IPS DF 6.9 (cell line): ENCODE measurements at places on chromosomes 12 and 14.

GRCh38 chr12:5478081-5478706 is 46.3 kb downstream of the NTF3 start:
- no peaks in the 10 kb centered on the region for H3K27me3 ChIP-seq
- 0 out of 2 replicates have a peak, but pooled peaks cover 1% of the 10 kb centered on the region for H3K4me1 ChIP-seq
- no peak overlapping the region for H3K4me3 ChIP-seq
- no peaks in the 10 kb centered on the region for H3K36me3 ChIP-seq
- H3K27ac ChIP-seq, result no peak overlapping the region
- no peak for DNase-seq

DNA sequence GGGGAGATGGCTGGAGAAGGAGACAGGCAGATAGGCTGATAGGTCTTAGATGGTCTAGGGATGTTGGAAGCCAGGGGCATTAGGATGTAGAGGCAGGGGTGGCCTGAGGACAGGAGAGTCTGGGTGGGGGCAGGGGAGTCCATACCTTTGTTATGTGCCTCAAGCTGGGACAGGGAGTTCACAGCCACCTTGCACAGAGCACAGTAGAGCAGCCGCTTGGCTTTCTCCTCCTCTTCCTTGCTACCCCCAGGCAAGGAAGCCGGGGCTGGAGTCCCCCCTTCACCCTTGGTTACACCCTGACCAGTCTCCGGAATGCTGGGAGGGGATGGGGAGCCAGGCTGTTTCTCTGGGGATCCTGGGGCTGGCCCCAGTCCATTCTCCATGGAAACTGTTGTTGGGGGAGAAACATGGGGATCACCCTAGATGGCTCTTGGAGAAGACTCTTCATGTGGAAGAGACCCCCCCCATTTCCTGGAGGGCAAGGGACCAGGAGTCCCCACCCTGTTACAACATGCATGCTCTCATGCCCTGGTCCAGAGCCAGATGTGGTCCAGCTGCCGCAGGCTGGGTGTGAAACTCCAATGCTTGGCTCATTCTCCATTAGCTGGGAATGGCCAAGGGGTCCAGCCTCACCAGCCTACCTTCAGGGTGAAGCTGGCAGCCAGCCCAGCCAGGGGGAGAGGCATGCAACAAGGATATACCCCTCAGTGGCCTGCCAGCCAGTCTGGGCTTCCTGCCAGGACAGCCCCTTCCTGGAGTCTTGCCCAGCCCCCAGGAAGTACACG is 7.2 kb upstream of the GPR84 start:
- H3K36me3 ChIP-seq, result 0 out of 2 replicates have a peak, but pooled peaks cover 4% of the 10 kb centered on the region
- H3K4me3 ChIP-seq, result no peak overlapping the region
- H3K27me3 ChIP-seq, result peaks cover 2% of the 10 kb centered on the region; the same call in 1 of the 2 replicates

GRCh38 chr12:57613427-57614109 is 2.3 kb downstream of the ARHGEF25 start:
- no peaks in the 10 kb centered on the region for H3K36me3 ChIP-seq
- H3K27me3 ChIP-seq, result peaks cover 15% of the 10 kb centered on the region
- no peak for DNase-seq
- H3K27ac ChIP-seq, result no peak overlapping the region
- no peak overlapping the region for H3K4me3 ChIP-seq

- no peak for DNase-seq
- no peak overlapping the region for H3K4me3 ChIP-seq
- no peaks in the 10 kb centered on the region for H3K27me3 ChIP-seq
- no peaks in the 10 kb centered on the region; the same call in 1 of the 2 replicates for H3K4me1 ChIP-seq
These were observed 180.9 kb downstream of the ETV6 start for GRCh38 chr12:11830307-11830801.

DNA sequence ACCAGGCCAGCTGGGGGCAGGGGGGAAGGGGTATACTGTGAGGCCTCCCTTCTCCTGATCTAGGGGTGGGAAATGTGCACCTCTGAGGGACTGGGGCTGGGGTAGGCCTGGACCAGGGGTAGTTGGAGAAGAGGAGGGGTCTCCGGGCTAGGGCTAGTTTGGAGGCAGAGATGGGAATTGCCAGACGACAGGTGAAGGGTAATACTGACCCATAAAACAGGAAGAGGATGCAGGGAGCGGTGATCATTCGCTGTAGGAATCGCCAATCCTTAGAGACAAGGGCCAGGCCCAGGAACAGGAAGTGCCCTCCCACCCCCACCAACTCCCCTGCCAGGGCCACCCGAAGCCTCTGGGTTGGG is 4.4 kb downstream of the SLC22A17 start:
- H3K27ac ChIP-seq, result no peak overlapping the region
- H3K36me3 ChIP-seq, result no peaks in the 10 kb centered on the region
- no peak overlapping the region for H3K4me3 ChIP-seq
- H3K27me3 ChIP-seq, result no peaks in the 10 kb centered on the region

- H3K27ac ChIP-seq, result no peak overlapping the region
- H3K36me3 ChIP-seq, result no peaks in the 10 kb centered on the region
- DNase-seq, result peak; percentile 61
- H3K4me1 ChIP-seq, result no peaks in the 10 kb centered on the region
- H3K4me3 ChIP-seq, result no peak overlapping the region
These were observed 8.6 kb downstream of the PPP1R1A start for GRCh38 chr12:54579696-54580333.

DNA sequence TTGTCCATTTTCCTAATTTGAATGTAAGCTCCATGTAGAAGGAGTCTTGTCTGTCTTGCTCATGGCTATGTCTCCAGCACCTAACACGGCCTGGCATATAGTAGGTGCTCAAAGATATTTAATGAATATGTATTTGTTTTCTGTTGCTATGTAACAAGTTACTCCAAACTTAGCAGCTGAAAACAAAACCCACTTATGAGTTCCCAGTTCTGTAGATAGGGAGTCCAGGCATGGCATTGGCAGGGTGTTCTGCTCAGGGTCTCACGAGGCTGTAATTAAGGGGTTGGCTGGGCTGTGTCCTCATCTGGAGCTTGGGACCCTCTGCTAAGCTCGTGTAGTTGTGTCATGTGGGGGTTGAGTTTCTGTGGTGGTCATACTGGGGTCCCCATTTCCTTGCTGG is 106.0 kb downstream of the AACS start:
- H3K4me1 ChIP-seq, result no peaks in the 10 kb centered on the region
- H3K27ac ChIP-seq, result no peak overlapping the region
- no peak overlapping the region for H3K4me3 ChIP-seq
- DNase-seq, result no peak

GRCh38 chr14:24351517-24351916 is 11.7 kb upstream of the RIPK3 start:
- no peaks in the 10 kb centered on the region for H3K4me1 ChIP-seq
- H3K27ac ChIP-seq, result no peak overlapping the region
- no peak for DNase-seq
- H3K4me3 ChIP-seq, result no peak overlapping the region
- H3K36me3 ChIP-seq, result no peaks in the 10 kb centered on the region
- H3K27me3 ChIP-seq, result peaks cover 3% of the 10 kb centered on the region

GRCh38 chr12:105993766-105994555 is 144.8 kb downstream of the NUAK1 start:
- H3K36me3 ChIP-seq, result no peaks in the 10 kb centered on the region
- no peaks in the 10 kb centered on the region for H3K27me3 ChIP-seq
